ENCODE measurements at places on chromosomes 13 and 19.
A peak's percentile ranks its signal among the peaks of the same experiment; 100 is the strongest.

- peak; percentile 68 for DNase-seq
Measured at GRCh38 chr13:36919171-36919832, 736 bp downstream of the SMAD9 start.

GRCh38 chr13:63631006-63631405, 2215.4 kb upstream of the PCDH20 start:
- no peak for DNase-seq

DNA sequence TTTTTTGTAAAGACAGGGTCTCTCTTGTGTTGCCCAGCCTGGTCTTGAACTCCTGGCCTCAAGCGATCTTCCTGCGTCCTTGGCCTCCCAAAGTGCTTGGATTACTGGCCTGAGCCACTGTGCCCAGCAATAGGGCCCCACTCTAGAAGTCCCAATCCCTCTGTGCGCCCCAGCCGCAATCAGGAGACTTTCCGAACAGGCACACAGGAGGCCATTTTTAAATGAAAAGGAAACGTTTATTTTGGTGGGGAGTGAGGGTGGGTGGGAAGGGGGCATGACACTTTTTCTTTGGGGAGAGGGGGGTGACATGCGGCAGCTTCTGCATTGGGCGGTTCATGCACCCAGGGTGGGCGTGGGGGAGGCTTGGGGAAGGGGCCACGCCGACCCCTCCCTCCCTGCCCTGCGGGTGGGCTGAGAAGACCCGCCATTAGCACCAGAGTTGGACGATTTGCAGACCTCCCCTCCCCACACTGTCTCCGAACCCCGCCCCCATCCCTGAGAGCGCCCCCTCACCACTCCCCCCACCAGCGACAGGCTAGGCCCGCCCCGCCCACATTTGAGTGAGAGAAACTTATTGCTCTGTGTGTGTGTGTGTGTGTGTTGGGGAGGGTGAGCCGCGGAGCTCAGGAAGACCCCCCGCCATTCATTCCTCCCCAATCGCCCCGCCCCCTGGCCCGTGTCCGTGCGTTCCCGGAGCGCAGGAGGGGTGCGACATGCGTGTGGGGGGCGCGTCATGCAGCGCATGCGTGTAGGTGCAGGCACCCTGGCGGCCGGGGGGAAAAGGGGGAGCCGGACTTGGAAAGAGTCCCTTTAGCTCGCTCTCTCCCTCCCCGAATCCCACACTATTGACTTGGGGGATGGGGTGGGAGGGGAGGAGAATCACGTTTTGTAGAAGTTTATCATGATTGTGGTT, 17.2 kb downstream of the KCNC3 start:
- no peak for DNase-seq

- no peak for DNase-seq
Measured at GRCh38 chr13:25237083-25237482, 50.2 kb downstream of the MTMR6 start.

- DNase-seq, result no peak
Measured at GRCh38 chr19:55360902-55361301, 2.2 kb downstream of the GARIN5B start.

DNA sequence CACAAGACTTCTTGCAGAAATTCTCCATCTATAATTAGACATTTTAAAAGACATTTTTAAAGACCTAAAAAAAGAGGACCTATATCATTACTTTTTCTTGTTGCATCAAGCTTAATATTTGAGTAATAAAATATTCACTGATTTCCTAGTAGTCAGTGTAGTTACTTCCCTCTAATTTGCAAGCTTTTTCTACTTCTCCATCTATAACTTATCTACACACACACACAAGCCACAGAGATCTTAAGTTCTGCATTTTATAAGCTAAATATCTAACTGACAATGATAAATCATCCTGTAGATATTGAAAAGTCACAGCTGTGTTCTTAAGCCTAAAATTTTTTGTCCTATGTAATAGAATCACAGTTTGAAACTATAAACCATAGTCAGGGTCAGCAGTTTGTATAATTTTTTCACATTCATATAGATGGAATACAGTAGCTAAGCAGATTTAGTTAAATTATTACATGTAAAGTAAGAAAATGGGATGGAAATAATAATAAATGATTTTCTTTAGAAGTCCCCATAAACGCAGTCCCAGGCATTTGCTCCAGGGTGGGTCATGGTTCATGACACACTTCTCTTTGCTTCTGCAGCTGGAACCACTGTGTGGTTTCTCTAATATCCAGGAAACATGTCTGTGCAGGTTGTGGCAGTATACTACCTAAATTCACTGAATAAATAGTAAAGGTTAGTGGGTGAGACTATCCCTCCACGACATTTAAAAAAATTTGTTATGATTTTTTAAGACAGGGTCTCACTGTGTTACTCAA, 60.2 kb downstream of the ESD start:
- no peak for DNase-seq

All from sciatic nerve (tissue), 2 donors.